ENCODE measurements at places on chromosomes 4 and X. TPM values are rescaled to one million over a fixed set of nuclear protein-coding genes. Genes with fewer than 3 reads are reported as not detected.

DNA sequence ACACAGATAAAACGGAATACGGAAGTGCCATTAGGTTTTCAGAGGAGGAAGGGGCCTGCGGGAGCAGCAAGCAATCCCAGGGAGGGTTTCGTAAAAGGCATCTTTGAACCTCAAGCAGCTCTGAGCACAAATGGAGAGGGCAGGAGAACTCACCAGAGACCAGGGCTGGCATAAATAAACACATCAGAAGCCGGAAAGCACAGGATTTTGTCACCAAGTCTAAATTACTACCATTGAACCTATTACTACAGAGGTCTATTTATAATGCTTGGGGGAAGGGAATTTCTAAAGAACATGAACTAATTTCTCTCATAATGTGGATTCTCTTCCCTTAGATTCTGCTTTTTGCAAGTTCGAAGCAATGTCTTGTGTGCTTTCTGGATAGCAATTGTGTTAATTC lies 39.6 kb upstream of the MBTPS2 start:
- H3K27ac ChIP-seq: no peak overlapping the region
- no peak overlapping the region for H3K4me3 ChIP-seq
- no peak for DNase-seq
- no peaks in the 10 kb centered on the region for H3K36me3 ChIP-seq
- no peaks in the 10 kb centered on the region for H3K4me1 ChIP-seq

GRCh38 chrX:31036895-31037294 lies 34.9 kb downstream of the FTHL17 start:
- no peaks in the 10 kb centered on the region for H3K36me3 ChIP-seq
- no peak overlapping the region for H3K4me3 ChIP-seq
- DNase-seq: peak; percentile 24
- no peaks in the 10 kb centered on the region for H3K4me1 ChIP-seq
- no peak overlapping the region for H3K27ac ChIP-seq

DNA sequence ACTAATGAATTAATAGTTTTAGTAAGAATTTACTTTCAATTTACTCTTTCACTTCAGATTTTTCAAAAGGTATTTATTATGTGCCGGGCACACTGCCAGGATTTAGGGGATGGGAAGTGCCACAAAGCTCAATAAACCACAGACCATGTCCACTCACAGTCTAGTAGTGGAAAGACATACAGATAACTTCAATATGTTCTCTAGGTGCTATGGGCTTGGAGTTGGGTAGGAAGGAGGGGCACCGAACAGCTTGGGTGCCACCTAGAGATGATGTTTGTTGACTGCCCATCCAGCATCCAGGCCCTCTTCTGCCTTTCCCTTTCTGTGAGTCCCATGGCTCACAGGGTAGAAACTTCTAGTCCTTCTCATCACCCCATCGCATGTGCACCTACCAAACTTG lies 17.8 kb downstream of the MFAP3L start:
- H3K4me1 ChIP-seq: no peaks in the 10 kb centered on the region
- H3K36me3 ChIP-seq: no peaks in the 10 kb centered on the region
- no peak overlapping the region for H3K4me3 ChIP-seq
- no peak overlapping the region for H3K27ac ChIP-seq
- DNase-seq: no peak

GRCh38 chr4:186722796-186723291 lies 812 bp downstream of the FAT1 start:
- no peaks in the 10 kb centered on the region for H3K36me3 ChIP-seq
- no peak for DNase-seq
- H3K27me3 ChIP-seq: no peaks in the 10 kb centered on the region
- H3K4me1 ChIP-seq: peaks cover 42% of the 10 kb centered on the region
- H3K4me3 ChIP-seq: peak overlapping the region; percentile 93

DNA sequence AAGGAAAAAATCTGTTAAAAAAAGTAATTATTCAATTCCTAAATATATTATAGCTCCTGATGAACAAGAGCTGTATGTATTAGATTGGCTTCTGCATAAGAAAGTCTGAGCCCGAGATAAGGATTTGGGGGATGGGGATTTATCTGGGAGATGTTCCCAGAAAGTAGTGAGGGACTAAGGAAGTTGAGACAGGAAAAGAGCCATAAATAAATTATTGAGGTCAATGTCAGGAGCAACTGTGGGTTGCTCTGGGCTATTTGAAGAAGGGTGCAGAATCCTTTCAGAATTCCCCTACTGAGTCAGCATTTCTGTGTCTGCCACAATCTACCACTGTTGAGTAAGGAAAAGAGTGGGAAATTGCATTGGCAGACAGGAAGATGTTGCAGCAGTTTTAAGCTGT lies 3.1 kb upstream of the TDO2 start:
- no peak for DNase-seq
- H3K36me3 ChIP-seq: no peaks in the 10 kb centered on the region
- no peaks in the 10 kb centered on the region for H3K4me1 ChIP-seq
- H3K27me3 ChIP-seq: no peaks in the 10 kb centered on the region
- H3K27ac ChIP-seq: no peak overlapping the region

DNA sequence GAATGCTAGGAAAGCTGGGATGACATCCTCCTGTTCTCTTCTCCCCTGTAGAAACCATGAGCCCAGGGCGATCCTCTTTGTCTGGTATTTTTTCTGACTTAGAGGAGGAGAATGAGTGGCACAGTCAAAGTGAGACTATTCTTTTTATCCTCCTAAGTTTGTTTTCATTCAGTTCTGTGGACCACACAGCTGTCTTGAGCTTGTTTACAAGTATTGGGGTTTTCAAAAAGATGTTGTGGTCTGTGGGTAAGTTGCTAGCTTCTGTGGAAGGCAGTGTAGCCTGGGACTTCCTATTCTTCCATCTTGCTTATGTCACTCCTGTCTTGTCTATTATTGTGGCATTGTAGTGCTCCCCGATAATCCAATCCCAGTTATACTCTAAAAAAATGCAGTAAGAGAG lies 223.0 kb downstream of the PAPSS1 start:
- H3K36me3 ChIP-seq: no peaks in the 10 kb centered on the region
- no peak overlapping the region for H3K27ac ChIP-seq
- H3K4me3 ChIP-seq: no peak overlapping the region
- H3K27me3 ChIP-seq: no peaks in the 10 kb centered on the region

DNA sequence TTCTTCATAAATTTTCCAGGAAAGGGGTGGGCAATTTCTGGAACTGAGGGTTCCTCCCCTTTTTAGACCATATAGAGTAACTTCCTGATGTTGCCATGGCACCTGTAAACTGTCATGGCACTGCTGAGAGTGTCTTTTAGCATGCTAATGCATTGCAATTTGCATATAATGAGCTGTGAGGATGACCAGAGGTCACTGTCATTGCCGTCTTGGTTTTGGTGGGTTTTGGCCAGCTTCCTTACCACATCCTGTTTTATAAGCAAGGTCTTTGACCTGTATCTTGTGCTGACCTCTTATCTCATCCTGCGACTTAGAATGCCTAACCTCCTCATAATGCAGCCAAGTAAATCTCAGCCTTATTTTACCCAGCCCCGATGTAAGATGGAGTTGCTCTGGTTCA lies 577.8 kb downstream of the NLGN4X start:
- no peak for DNase-seq
- H3K27me3 ChIP-seq: no peaks in the 10 kb centered on the region
- no peaks in the 10 kb centered on the region for H3K4me1 ChIP-seq
- no peak overlapping the region for H3K27ac ChIP-seq
- H3K4me3 ChIP-seq: no peak overlapping the region

DNA sequence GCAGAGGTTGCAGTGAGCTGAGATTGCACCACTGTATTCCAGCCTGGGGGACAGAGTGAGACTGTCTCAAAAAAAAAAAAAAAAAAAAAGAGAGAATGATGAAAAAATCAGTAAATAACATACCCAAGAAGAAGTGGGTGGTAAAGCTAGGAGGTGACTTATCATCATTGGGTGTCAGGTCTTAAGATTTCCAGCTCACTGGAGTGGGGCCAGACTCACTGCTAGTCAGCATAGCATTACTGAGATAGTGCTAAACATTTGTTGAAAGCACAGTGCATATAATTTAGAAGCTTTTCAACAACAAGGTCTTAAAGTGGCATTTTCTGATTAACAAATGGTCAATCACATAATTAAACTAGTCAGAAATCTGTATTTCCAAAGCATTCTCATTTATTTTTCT lies 221.8 kb upstream of the GYPA start:
- H3K27ac ChIP-seq: no peak overlapping the region
- DNase-seq: no peak
- peaks cover 4% of the 10 kb centered on the region for H3K4me1 ChIP-seq
- no peak overlapping the region for H3K4me3 ChIP-seq
- no peaks in the 10 kb centered on the region for H3K27me3 ChIP-seq

DNA sequence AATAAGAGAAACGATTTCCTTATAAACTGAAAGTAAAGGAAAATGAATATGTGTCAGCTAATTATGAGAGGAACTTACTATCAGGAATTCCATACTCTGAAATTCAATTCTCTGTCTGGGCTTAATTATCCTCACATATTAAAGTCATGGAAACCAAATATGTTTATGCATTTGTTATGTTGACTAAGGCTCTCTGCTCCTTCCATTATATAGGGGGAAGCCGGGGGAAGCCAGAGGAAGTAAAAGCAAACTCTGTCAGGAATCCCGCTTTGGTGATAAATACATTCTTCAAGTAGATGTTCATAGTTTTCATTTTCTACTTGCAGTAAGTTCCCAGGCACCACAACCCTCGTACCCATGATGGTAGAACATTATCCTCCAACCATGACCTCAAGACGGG lies 142.8 kb upstream of the VCX2 start:
- H3K27ac ChIP-seq: no peak overlapping the region
- H3K4me1 ChIP-seq: no peaks in the 10 kb centered on the region
- H3K4me3 ChIP-seq: no peak overlapping the region
- H3K36me3 ChIP-seq: no peaks in the 10 kb centered on the region
- DNase-seq: no peak
- no peaks in the 10 kb centered on the region for H3K27me3 ChIP-seq

- H3K27ac ChIP-seq: no peak overlapping the region
- H3K4me3 ChIP-seq: no peak overlapping the region
- H3K4me1 ChIP-seq: no peaks in the 10 kb centered on the region
- DNase-seq: no peak
Observed at GRCh38 chrX:11960031-11960430, 178.2 kb upstream of the FRMPD4 start.

DNA sequence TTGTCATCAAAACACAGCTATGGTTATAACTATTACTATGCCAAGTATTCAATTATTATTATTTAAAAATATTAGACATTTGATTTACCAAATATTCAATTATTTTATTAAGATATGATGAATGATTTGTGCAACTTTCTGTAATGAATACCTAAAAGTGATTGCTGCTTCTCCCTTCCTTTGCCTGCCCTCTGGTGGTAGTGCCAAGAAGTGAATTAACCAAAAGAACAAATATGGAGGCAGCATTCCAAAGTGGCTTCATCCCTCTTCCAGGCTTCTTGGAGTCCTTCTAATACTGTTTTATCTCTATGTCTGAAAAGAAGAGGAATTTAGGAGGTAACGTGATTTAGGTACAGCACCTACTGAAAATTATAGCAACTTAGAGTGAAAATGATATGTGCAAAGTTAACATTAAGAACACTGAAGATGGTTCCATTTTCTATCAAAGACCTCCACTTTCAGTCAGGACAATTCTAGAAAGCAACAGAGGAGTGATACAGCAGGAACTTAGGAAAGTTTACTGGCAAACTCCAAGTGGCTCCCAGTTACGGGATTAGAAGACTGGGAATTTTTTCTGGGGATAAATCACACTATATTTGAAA lies 43.0 kb downstream of the ENPEP start:
- no peak overlapping the region for H3K4me3 ChIP-seq
- H3K36me3 ChIP-seq: no peaks in the 10 kb centered on the region
- H3K27me3 ChIP-seq: no peaks in the 10 kb centered on the region

GRCh38 chr4:111871802-111872201 lies 273.5 kb upstream of the FAM241A start:
- no peak overlapping the region for H3K27ac ChIP-seq
- no peaks in the 10 kb centered on the region for H3K27me3 ChIP-seq
- no peaks in the 10 kb centered on the region for H3K4me1 ChIP-seq
- no peak for DNase-seq
- H3K4me3 ChIP-seq: no peak overlapping the region

GRCh38 chrX:45233531-45233930 lies 32.9 kb upstream of the DIPK2B start:
- H3K4me3 ChIP-seq: no peak overlapping the region
- no peaks in the 10 kb centered on the region for H3K36me3 ChIP-seq
- H3K27me3 ChIP-seq: no peaks in the 10 kb centered on the region
- no peak for DNase-seq

GRCh38 chr4:106034220-106034619 lies 138.9 kb downstream of the NPNT start:
- H3K27me3 ChIP-seq: no peaks in the 10 kb centered on the region
- H3K27ac ChIP-seq: no peak overlapping the region
- no peak overlapping the region for H3K4me3 ChIP-seq
- no peaks in the 10 kb centered on the region for H3K36me3 ChIP-seq

DNA sequence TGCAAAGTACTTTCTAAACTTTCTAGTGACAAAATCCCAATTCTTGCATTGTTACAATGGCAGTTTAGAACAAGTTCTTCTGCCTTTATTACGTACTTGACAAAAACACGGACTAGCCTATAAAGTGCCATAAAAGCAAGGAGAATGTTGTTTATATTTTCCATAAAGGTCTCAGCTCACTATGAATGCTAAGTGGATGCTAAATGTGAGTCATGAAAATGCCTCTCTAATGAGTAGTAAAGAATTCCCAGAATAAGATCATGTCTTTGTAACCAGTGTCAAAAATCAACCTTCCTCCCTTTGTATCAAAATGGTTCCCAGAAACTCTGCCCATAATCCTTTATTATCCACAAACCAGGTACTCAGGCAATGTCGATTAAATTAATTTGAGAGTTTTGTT lies 539.8 kb upstream of the SLIT2 start:
- H3K27ac ChIP-seq: no peak overlapping the region
- no peak overlapping the region for H3K4me3 ChIP-seq
- DNase-seq: no peak
- no peaks in the 10 kb centered on the region for H3K27me3 ChIP-seq
- no peaks in the 10 kb centered on the region for H3K36me3 ChIP-seq
- H3K4me1 ChIP-seq: no peaks in the 10 kb centered on the region

Gene ITIH6
- total RNA-seq: not detected

Gene PLXNB3
- total RNA-seq: 47.9 TPM

Gene BBS12
- total RNA-seq: 4.8 TPM

Gene TAF7L
- total RNA-seq: not detected

Gene XAGE5
- total RNA-seq: not detected

Gene GLRA3
- not detected for total RNA-seq

Gene FAAH2
- 0.90 TPM for total RNA-seq

Gene NMU
- not detected for total RNA-seq

Gene TCEAL6
- total RNA-seq: not detected

Gene MAGEA10
- total RNA-seq: not detected
